ENCODE measurements at places on chromosomes 11 and 22. TPM values are rescaled to one million over a fixed set of nuclear protein-coding genes. Genes with fewer than 3 reads are reported as not detected.

SAA1 gene
- not detected for total RNA-seq

GUCY1A2 gene
- total RNA-seq = 0.13 TPM

MYOD1 gene
- not detected for total RNA-seq

OR5B21 gene
- not detected for total RNA-seq

SYT7 gene
- total RNA-seq = not detected

MALAT1 gene
- total RNA-seq = 1,620 TPM

ZFTA gene
- total RNA-seq = 29.5 TPM

TRIM49 gene
- not detected for total RNA-seq

GRCh38 chr11:10076458-10077141 is 217.4 kb downstream of the SBF2 start:
- no peaks in the 10 kb centered on the region for H3K27me3 ChIP-seq
- no peak for DNase-seq
- H3K4me1 ChIP-seq = 0 out of 2 replicates have a peak, but pooled peaks cover 4% of the 10 kb centered on the region
- H3K36me3 ChIP-seq = no peaks in the 10 kb centered on the region

DNA sequence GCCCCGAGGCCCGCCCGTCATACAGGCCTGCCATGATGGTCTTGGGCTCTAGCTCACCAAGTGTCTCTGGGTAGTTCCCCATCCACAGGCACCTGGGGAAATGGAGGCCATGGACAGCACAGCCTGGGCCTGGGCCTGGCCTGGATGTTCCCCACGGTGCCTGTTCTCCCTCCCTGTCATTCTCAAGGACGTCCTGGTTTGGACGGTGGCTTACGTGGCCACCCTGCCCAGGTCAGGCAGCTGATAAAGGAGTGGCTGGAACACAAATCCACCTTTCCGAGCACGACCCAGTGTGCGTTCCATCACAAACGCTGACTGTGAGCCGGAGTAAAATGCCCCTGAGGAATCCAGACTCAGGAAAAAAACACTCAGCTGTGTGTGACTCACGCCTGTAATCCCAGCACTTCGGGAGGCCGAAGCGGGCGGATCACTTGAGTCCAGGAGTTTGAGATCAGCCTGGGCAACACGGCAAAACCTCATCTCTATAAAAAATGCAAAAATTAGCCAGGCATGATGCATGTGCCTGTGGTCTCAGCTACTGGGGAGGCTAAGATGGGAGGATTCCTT is 41.2 kb upstream of the TESMIN start:
- peaks cover 78% of the 10 kb centered on the region for H3K36me3 ChIP-seq
- peak; percentile 47 for DNase-seq
- H3K27ac ChIP-seq = no peak overlapping the region
- no peaks in the 10 kb centered on the region for H3K27me3 ChIP-seq

GRCh38 chr11:126345759-126346585 is 9.5 kb upstream of the ST3GAL4 start:
- no peak overlapping the region for H3K4me3 ChIP-seq
- peaks cover 28% of the 10 kb centered on the region for H3K4me1 ChIP-seq
- no peaks in the 10 kb centered on the region for H3K27me3 ChIP-seq
- H3K27ac ChIP-seq = no peak overlapping the region
- peaks cover 7% of the 10 kb centered on the region for H3K36me3 ChIP-seq

GRCh38 chr11:78907636-78908035 is 333.0 kb upstream of the NARS2 start:
- H3K36me3 ChIP-seq = no peaks in the 10 kb centered on the region
- H3K4me3 ChIP-seq = no peak overlapping the region
- DNase-seq = no peak
- H3K27ac ChIP-seq = no peak overlapping the region
- no peaks in the 10 kb centered on the region for H3K4me1 ChIP-seq

GRCh38 chr11:79060081-79060953 is 380.5 kb downstream of the TENM4 start:
- H3K27ac ChIP-seq = no peak overlapping the region
- H3K36me3 ChIP-seq = no peaks in the 10 kb centered on the region
- no peak overlapping the region for H3K4me3 ChIP-seq
- H3K27me3 ChIP-seq = no peaks in the 10 kb centered on the region
- peaks cover 6% of the 10 kb centered on the region for H3K4me1 ChIP-seq

DNA sequence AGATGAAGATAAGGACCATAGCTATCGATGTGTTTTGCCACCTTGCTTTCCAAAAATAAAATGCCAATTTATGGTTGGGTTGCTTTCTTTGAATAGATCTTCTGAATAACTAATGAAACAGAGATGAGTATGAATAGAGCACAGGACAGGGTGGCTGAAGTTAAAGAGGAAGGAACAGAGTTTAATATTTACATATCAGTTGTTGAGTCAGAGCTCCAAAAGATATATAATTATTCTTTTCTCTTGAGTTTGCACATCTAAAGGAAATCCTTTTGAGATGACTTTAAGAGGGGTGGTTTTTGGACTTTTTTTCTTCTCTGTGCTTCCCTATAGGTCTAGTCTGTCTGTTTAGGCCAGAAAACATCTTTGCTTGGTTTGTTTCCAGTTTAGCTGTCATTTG is 115.2 kb downstream of the DDX10 start:
- no peak overlapping the region for H3K4me3 ChIP-seq
- no peak overlapping the region for H3K27ac ChIP-seq
- DNase-seq = no peak
- no peaks in the 10 kb centered on the region for H3K27me3 ChIP-seq

GRCh38 chr11:1089738-1090599 is 15.3 kb downstream of the MUC2 start:
- no peak overlapping the region for H3K27ac ChIP-seq
- DNase-seq = no peak
- no peaks in the 10 kb centered on the region for H3K27me3 ChIP-seq
- no peak overlapping the region for H3K4me3 ChIP-seq
- H3K4me1 ChIP-seq = no peaks in the 10 kb centered on the region
- H3K36me3 ChIP-seq = no peaks in the 10 kb centered on the region

GRCh38 chr22:48748113-48748859 is 1079.4 kb downstream of the BRD1 start:
- H3K4me1 ChIP-seq = no peaks in the 10 kb centered on the region
- no peak overlapping the region for H3K27ac ChIP-seq
- no peaks in the 10 kb centered on the region for H3K27me3 ChIP-seq
- peaks cover 5% of the 10 kb centered on the region for H3K36me3 ChIP-seq
- no peak overlapping the region for H3K4me3 ChIP-seq
- DNase-seq = no peak

DNA sequence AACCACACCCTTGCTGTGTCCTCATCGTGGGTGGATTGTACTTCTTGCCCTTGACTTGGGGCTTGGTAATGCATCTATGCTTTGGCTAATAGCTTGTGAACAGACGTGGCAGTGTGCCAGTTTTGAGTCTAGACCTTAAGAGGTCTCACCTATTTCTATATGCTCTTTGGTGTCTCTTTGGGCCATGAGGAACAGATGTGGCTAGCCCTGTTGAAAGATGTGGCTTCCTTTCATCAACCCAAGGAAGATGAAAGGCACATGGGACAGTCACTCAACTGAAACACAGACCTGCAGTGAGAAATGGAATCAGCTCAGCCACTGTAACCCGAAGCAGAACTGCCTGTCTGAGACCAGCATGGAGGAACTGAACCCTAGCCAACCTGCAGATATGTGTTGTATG is 7.9 kb upstream of the NELL1 start:
- no peaks in the 10 kb centered on the region for H3K4me1 ChIP-seq
- no peaks in the 10 kb centered on the region for H3K27me3 ChIP-seq
- DNase-seq = no peak
- no peak overlapping the region for H3K27ac ChIP-seq
- no peaks in the 10 kb centered on the region for H3K36me3 ChIP-seq

GRCh38 chr11:898540-899190 is 11.9 kb downstream of the CHID1 start:
- H3K4me3 ChIP-seq = no peak overlapping the region
- H3K4me1 ChIP-seq = no peaks in the 10 kb centered on the region
- DNase-seq = no peak
- H3K36me3 ChIP-seq = peaks cover 9% of the 10 kb centered on the region
- H3K27me3 ChIP-seq = no peaks in the 10 kb centered on the region

- no peaks in the 10 kb centered on the region for H3K4me1 ChIP-seq
- H3K27me3 ChIP-seq = no peaks in the 10 kb centered on the region
- H3K36me3 ChIP-seq = no peaks in the 10 kb centered on the region
- H3K4me3 ChIP-seq = no peak overlapping the region
These were observed 99.5 kb downstream of the CASP12 start for GRCh38 chr11:104798789-104799188.

- no peak overlapping the region for H3K4me3 ChIP-seq
- H3K27ac ChIP-seq = no peak overlapping the region
- no peak for DNase-seq
- no peaks in the 10 kb centered on the region for H3K27me3 ChIP-seq
- H3K4me1 ChIP-seq = peaks cover 28% of the 10 kb centered on the region
- peaks cover 42% of the 10 kb centered on the region for H3K36me3 ChIP-seq
These were observed 2.8 kb downstream of the ATP5MGL start for GRCh38 chr22:42637555-42637954.

- H3K36me3 ChIP-seq = peaks cover 21% of the 10 kb centered on the region
- no peak overlapping the region for H3K4me3 ChIP-seq
These were observed 390 bp upstream of the TMEM151A start for GRCh38 chr11:66291303-66291705.

- DNase-seq = no peak
- H3K27me3 ChIP-seq = peaks cover 8% of the 10 kb centered on the region
- peaks cover 9% of the 10 kb centered on the region for H3K4me1 ChIP-seq
- H3K36me3 ChIP-seq = no peaks in the 10 kb centered on the region
- H3K4me3 ChIP-seq = no peak overlapping the region
- no peak overlapping the region for H3K27ac ChIP-seq
These were observed 1.5 kb downstream of the ACY3 start for GRCh38 chr11:67648796-67649613.

GRCh38 chr11:10625982-10626311 is 57.5 kb upstream of the LYVE1 start:
- H3K4me3 ChIP-seq = no peak overlapping the region
- H3K36me3 ChIP-seq = no peaks in the 10 kb centered on the region
- no peak overlapping the region for H3K27ac ChIP-seq
- no peaks in the 10 kb centered on the region for H3K27me3 ChIP-seq
- peaks cover 7% of the 10 kb centered on the region for H3K4me1 ChIP-seq

DNA sequence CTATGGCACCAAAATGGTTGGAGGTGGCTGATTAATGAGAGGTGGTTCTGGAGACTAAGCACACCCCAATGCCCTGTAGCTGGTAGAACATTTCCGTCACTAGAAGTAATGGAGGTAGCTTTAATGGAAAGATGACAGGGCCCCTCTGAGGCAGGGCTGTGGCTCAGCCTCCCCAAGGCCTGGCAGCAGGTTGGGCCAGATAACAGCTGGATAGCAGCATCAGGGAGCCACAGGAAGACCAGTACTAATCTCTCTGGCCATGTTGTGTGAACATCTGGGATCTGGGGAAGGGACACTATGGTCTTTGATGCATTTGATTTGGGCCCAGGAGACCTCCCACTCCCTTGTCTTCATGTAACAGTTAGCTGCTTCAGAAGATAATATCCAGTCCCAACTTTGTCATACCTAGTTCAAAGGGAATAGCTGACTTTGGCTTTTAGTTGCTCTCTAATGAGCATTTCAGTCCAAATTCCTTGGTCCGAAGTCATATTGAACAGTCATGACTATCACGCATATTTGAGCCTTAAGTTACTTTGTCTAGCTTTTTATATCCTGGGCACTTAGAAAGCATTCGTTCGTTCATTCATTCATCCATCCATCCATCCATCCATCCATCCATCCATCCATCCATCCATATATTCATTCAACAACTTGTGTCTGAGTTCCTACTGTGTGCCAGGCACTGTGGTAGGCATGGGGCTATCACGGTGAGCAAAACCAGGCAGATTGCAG is 53.0 kb upstream of the LMO2 start:
- H3K36me3 ChIP-seq = no peaks in the 10 kb centered on the region
- no peak for DNase-seq
- no peak overlapping the region for H3K27ac ChIP-seq
- no peak overlapping the region for H3K4me3 ChIP-seq
- H3K4me1 ChIP-seq = no peaks in the 10 kb centered on the region

- H3K4me3 ChIP-seq = no peak overlapping the region
- no peaks in the 10 kb centered on the region for H3K4me1 ChIP-seq
- DNase-seq = no peak
- no peaks in the 10 kb centered on the region for H3K36me3 ChIP-seq
These were observed 193.3 kb upstream of the NAV2 start for GRCh38 chr11:19519353-19519752.

GRCh38 chr11:1632053-1632714 is 2.6 kb downstream of the KRTAP5-5 start:
- no peak for DNase-seq
- no peaks in the 10 kb centered on the region for H3K36me3 ChIP-seq
- H3K27me3 ChIP-seq = no peaks in the 10 kb centered on the region
- no peaks in the 10 kb centered on the region for H3K4me1 ChIP-seq
- H3K27ac ChIP-seq = no peak overlapping the region

DNA sequence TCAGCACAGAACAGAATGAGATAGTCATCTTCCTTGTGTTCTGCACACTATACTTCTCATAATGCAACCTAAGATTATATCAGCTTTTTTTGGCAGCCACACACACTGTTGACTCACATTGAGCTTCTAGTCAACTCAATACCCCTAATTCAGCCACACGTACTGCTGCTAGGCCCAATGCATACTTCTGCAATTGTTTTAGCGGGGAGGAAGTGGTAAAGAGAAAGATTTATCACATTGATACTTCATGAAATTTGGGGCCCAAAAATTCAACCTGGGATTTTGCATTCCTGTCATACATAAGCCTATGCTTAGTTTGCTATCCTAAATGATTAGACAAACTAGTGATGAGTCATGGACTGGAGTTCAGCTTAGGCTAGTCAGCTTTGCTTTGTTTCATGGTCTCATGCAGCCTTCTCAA is 8.6 kb upstream of the UPB1 start:
- H3K36me3 ChIP-seq = no peaks in the 10 kb centered on the region
- peaks cover 47% of the 10 kb centered on the region for H3K4me1 ChIP-seq
- peak; percentile 87 for DNase-seq
- H3K4me3 ChIP-seq = no peak overlapping the region
- H3K27me3 ChIP-seq = no peaks in the 10 kb centered on the region

- peak; percentile 76 for DNase-seq
- H3K4me1 ChIP-seq = no peaks in the 10 kb centered on the region
- H3K27me3 ChIP-seq = peaks cover 30% of the 10 kb centered on the region
- H3K36me3 ChIP-seq = no peaks in the 10 kb centered on the region
- H3K4me3 ChIP-seq = no peak overlapping the region
These were observed 16.0 kb downstream of the TRPM5 start for GRCh38 chr11:2428322-2428795.

DNA sequence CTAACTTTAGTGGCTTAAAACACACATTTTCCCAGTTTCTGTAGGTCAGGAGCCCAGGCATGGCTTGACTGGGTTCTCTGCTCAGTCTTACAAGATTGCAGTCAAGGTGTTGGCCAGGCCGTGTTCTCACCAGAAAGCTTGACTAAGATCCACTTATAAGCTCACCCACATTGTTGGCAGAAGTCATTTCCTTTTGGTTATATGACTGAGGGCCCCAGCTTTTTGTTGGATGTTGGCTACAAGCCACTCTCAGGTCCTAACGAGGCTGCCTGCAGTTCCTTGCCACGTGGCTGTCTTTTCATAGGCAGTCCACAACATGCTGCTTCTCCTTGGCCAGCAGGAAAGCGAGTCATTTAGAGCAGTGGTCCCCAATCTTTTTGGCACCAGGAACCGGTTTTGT is 79.3 kb upstream of the CRTAM start:
- no peak for DNase-seq
- H3K4me1 ChIP-seq = no peaks in the 10 kb centered on the region
- H3K27ac ChIP-seq = no peak overlapping the region

- H3K36me3 ChIP-seq = peaks cover 57% of the 10 kb centered on the region
- peaks cover 10% of the 10 kb centered on the region for H3K4me1 ChIP-seq
- H3K4me3 ChIP-seq = no peak overlapping the region
- no peaks in the 10 kb centered on the region for H3K27me3 ChIP-seq
These were observed 2.1 kb downstream of the FNBP4 start for GRCh38 chr11:47765086-47765485.

- H3K4me1 ChIP-seq = peaks cover 4% of the 10 kb centered on the region
- H3K36me3 ChIP-seq = no peaks in the 10 kb centered on the region
- H3K4me3 ChIP-seq = no peak overlapping the region
- H3K27me3 ChIP-seq = no peaks in the 10 kb centered on the region
- H3K27ac ChIP-seq = no peak overlapping the region
These were observed 1.9 kb upstream of the ANO9 start for GRCh38 chr11:443542-444199.

All from SJSA1 (cell line).